ENCODE measurements at places on chromosomes 12 and 14.

DNA sequence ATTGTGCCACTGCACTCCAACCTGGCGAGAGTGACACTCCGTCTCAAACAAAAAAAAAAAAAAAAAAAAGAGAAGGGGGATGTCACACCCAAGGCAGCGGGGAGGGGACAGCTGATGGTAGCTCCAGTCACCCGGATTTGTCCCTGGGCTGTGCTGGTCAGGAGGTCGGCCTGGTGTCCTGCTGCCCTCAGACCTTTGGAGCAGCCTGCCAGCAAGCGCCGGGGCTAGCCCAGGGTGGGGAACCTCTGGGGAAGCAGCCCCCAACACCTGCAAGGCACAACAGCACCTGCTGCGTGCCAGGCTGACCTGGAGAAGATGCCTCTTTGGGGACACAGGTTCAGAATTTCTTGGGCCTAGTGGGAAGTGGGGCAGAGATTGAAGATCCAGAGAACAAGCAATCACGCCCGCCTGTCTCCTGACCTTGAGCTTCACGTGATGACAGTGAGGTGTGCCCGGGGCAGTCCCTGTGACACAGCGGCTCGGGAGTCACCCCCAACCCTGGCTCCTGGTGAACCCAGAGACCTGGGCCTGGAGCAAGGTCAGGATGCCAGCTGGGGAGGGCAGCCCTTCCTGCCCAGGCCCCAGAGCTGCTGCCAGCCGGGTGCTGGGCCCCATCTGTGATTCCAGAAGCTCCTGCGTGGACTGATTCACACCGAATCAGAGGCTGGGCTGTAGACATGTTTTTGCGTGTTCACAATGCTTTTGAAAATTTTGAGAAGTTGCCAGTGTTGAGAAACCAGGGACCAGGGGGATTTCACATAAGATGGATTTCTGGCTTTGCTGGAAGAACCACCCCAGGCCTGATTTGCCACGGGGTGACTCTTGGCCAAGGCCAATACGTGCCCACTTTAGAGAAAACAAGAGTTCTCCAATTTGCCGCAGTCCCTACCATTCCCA is 66.4 kb downstream of the RFLNA start:
- no peak for DNase-seq

- DNase-seq = no peak
Observed at GRCh38 chr14:106845286-106846087, 1319.1 kb downstream of the TMEM121 start.

DNA sequence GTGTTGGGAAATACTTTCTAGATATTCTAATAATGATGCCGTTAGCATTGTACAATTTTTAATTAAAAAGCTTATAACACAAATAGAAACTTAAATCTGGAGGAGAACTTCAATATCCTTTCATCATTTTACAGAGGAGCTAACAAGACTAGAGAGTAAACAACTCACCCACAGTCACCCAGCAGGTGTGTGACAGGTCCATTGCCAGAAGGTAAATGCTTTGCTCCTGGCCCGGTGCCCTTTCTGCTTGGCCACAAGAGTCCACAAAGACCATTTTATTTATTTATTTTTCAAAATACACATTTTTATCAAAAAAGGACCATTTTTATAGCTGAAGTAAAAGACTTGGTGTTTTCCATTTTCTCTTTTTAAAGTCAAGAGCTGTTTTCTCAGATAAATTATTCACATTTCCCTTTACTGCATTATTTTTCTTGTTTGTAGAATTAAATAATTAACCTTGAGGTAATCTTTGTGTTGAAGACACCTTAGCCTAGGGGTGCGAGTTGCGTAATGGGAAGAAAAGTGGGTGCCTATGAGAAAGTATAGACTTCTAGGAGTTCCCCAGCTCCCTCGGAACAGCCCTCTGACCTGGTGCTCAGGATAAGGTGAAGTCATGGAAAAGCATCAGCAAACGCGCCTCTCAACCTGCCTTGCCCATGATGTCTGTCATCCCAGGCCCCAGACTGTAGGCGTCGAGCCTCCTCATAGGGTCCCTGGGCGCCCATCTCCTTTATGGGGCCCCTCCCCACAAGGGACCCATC is 26.3 kb upstream of the AMIGO2 start:
- DNase-seq = no peak

DNA sequence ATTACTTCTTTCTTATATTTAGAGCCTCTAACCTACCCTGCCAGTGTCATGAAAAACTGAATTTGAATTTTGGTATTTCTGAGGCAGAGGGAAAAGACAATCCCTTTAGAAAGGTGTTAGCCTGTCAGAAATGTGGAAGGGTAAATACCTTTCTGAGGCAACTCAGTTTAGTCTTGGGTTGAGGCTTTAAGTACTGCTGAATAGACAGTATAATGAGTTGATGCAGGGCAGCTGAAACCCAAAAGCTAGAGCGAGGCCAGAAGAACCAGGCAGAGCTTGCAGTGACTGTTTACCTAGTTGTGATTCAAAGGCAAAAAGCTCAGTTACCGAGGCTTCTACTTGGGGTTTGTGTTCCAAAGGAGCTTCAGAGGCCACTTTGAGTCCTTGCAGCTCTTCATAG is 18.7 kb downstream of the ZC2HC1C start:
- no peak for DNase-seq
